ENCODE measurements at places on chromosomes 1 and 21.
A peak's percentile ranks its signal among the peaks of the same experiment; 100 is the strongest.

DNA sequence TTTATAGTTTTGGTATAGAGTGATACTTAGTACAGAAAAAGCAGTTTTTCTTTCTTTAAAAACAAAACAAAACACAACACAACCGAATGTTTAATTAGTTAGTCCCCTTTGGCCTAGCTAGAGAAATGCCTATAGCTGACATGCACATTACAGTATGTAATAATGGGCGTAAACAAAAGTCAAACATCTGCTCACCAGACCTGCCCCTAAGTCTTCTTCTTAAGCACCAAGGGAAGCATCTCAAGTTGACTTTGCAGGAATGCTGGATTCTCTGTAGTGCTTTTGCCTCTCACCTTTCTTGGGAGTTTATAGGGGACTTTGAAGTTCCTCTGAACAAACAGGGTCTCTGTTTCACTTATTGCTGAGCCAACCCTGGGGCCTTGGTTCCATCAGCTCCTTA lies 143.7 kb downstream of the TM2D1 start:
- no peak for DNase-seq

- DNase-seq: no peak
These were observed 26.1 kb downstream of the IQGAP3 start for GRCh38 chr1:156546267-156546666.

DNA sequence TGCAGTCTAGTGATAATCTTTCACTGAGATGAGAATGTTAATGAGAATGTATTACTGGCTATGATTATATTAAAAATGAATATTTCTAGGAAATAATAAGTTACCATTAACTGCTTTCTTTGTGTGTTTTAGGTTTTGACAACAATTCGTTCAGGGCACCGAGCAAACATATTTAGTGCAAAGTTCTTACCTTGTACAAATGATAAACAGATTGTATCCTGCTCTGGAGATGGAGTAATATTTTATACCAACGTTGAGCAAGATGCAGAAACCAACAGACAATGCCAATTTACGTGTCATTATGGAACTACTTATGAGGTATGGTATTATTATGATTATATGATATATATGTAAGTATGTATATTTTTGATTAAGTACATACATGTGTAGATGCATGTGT lies 37.8 kb upstream of the MPC2 start:
- no peak for DNase-seq

DNA sequence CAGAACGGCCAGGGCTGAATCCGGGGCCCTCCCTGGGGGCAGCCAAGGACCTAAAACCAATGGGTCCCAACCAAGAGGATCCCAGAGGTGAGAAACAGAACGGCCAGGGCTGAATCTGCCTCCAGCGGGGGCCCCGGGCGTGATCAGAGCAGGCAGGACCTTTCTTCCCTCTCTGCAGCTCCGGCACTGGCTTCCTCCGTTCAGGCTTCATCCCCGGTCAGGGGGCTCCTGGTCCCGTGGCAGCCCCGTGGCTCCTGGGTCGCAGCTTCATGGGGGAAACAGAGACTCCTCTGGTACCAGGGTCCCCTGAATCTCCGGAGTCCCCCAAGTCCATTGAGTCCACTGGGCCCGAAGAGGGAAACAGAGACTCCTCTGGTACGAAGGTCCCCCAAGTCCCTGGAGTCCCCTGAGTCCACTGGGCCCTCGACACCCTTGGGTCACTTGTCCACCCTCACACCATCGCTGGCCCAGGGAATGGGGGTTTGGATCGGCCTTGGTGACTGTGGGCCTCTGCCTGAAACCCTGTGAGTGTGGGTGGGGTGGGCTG lies 60.1 kb downstream of the PRKCZ start:
- no peak for DNase-seq

GRCh38 chr21:18588001-18588662 lies 184.5 kb upstream of the TMPRSS15 start:
- no peak for DNase-seq

- no peak for DNase-seq
These were observed 45.3 kb downstream of the PUM1 start for GRCh38 chr1:31020007-31020790.

- no peak for DNase-seq
These were observed 47.7 kb downstream of the UTP25 start for GRCh38 chr1:209875515-209875914.

DNA sequence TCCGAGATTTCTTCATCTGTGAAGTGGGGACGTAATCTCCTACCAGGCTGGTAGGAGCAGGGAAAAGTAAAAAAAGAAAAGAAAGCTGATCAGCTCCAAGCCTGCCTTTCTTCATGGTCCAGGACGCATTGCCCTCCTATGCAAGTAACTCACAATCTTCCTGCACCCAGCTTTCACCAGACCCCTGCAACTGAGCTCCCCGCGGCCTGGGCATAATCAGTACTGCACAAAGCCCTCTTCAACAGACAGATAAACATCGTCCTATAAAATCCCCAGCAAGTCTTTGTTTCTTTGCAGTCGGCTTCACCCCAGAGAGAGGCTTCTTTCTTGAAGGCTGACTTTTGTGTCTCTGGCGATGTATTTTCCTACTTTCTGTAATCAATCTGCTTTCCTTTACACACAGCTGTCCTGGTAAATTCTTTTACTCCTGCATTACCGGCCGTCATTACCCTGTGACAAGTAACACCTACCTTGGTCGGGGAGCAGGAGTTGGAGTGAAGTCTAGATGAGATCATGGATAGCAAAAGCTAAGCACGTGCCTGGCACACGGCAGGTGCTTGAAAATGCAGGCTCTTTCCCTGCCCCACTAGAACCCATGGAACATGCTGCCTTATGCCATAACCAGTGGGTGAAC lies 8.3 kb downstream of the PADI1 start:
- no peak for DNase-seq

DNA sequence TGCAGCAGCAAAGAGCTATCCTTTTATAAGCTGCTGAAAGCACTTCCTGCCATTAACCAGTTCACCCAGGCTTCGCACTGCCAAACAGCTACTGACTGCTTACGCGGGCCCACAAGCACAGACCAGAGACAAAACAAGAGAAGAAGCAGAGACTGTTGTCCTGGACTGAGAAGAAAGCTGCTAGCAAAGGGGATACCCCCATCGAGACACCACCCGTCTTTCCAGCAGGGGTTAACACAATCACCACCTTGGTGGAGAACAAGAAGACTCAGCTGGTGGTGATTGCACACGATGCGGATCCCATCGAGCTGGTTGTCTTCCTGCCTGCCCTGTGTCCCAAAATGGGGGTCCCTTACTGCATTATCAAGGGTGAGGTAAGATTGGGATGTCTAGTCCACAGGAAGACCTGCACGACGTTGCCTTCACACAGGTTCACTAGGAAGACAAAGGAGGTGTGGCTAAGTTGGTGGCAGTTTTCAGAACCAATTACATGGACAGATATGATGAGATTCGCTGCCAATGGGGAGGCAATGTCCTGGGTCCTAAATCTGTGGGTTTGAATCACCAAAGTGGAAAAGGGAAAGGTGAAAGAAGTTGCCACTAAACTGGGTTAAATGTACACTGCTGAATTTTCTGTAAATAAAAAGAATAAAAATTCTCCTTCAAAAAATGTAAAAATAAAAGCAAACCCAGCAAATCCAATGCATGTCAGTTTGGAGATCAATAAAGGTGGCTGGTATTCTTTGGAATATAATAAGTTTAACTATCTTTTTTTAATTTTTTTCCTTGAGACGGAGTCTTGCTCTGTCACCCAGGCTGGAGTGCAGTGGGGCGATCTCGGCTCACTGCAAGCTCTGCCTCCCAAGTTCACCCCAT lies 1.2 kb downstream of the FMO5 start:
- no peak for DNase-seq

GRCh38 chr1:32032275-32032615 lies 18.6 kb downstream of the KHDRBS1 start:
- DNase-seq: no peak

DNA sequence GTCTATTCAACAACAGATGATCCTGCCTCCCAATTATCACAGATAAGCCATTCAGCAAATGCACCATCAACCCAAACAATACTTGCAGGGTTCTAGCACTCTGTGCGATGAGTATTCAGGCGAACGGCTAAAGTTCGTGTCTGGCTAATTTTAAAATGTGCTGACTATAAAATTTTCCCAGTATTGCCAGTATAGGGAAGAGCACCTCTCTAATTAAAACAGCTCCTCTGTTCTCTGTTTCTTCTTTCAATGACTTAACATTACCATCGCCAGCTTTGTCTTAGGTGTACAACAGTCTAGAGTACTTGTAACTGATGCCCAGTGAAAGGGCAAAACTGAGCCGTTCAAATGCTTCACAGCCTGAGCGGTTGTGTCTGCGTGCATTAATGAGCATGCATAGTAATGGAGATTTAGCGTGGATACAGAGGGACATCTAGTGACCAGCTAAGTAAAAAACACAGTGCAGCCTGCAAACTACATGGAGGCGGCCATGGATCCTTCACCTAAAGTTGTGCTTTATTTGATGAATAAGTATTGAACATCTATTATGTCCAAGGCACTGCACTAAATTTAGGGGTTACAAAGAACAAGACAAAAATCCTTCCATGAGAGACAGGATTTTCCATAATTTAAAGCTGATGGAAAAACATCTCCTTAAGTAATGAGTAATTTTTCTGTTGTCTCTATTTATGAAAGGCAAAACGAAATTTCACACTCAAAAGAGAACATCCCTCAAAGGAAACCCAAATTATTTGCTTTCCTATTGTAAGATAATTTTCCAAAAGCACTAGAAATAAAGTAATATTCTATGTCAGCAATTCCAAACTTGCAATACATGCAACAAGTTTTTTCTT lies 120.0 kb downstream of the SETD4 start:
- no peak for DNase-seq

GRCh38 chr1:21898326-21899200 lies 38.5 kb downstream of the HSPG2 start:
- DNase-seq: no peak

- no peak for DNase-seq
These were observed 176.1 kb upstream of the TMEM51 start for GRCh38 chr1:14977338-14977931.

- DNase-seq: peak; percentile 37
These were observed 741 bp downstream of the DUSP10 start for GRCh38 chr1:221740993-221741702.

GRCh38 chr1:194369060-194369459 lies 1182.6 kb upstream of the B3GALT2 start:
- DNase-seq: no peak

DNA sequence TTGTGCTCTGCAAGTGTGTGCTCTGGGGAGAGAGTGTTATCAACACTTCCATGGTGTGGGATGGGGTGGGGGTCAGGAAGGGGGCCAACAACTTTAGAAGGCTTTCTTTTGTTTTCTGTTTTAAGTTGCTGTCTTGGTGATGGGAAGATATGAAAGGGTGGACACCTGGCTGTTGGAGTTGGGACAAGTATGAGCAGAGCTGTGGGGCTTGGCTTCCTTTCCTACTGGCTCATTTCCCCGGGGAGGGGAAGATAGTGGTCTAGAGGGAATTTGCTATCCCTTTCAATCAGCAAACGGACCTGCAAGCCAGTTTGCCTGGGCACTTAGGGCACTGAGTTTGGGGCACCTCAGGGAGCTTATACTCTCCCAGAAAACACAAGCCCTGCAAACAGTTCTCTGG lies 19.2 kb downstream of the IER5 start:
- no peak for DNase-seq

DNA sequence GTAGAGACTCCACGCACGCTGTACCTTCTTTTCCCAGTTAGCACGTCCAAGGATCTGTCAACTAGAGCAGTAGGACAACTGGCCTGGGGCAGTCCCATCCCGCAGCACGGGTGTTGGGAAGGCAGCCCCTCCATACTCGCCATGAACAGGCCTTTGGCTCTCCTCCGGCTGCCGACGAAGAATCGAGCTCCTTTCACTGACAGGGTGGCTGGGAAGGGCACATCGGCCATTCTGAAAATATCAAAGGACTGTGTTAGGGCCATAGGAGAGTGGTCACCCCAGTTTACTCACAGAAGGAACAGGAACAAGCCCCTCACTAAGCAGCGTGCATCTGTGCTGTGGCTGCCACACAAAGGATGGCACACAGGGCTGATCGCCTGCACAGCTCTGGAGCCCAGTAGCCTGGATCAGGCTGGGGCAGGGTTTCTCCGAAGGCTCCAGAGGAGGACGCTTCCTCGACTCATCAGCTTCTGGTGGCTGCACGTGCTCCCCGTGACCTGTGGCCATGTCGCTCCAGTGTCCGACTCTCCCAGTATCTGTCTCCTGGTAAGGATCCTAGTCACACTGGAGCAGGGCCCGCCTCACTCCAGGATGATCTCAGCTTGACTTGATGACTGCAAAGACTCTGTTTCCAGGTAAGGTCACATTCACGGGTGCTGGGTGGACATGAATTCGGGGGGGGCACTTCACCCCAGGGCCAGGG lies 8.9 kb downstream of the KRTAP10-1 start:
- DNase-seq: no peak

- no peak for DNase-seq
These were observed 43.2 kb downstream of the GJA5 start for GRCh38 chr1:147717051-147717705.

- DNase-seq: no peak
These were observed 32.2 kb downstream of the ST6GALNAC3 start for GRCh38 chr1:76106719-76107235.

DNA sequence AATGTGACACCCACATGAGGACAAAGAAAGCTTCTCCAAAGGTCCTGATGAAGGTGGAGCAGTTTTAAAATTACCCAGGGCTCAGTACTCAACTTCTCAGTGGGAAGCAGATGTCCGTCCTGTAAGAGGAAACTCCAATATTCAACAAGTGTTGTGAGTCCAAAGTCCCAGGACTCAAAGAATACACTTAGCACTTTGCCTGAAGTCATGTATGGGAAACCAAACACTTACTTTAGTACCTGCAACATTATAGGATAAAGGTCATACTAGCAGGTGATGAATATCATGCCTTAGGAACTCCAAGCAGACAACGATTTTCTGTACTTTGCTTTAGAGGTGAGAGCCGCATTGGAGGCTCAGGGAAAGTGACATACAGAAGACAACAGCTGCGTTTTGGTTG lies 37.2 kb upstream of the ST6GALNAC3 start:
- no peak for DNase-seq

DNA sequence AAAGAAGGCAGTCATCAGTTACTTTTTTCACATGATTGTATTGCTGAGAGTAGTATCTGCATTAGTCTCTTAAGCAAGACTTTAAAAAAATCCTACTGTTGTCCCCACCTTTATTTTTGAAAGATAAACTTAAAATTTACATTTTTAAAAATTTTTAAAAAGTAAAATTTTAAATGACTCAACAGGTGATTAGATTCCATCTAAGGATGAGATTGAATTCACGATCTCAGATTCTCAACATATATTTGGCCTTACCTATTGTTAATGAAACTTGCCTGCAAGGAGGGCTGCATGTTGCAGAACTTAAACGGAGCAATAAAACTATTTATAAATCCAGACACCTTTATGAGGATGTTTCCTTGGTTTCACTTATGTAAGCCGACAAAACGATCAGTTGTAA lies 75.2 kb downstream of the OLFML2B start:
- DNase-seq: no peak

GRCh38 chr1:196433000-196433399 lies 175.2 kb downstream of the KCNT2 start:
- no peak for DNase-seq

DNA sequence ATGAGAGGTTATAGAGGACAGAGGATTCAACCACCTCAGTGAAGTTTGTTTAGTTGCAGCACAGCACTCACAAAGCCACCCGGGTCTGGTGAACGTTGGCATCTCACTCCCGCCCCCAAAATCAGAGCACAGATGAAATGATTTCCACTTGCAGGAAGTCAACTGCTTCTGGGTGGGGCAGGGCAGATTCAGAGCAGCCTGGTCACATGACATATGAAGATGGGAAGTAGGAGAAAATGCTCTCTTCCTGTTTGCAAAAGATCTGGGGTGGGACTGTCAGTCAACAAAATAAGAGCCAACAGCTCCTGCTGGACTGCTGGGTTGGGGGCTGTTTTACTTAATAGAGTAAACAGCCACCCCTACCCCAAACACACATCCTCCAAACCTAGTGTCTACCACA lies 43.2 kb downstream of the LRRC71 start:
- peak; percentile 49 for DNase-seq

- DNase-seq: no peak
These were observed 142.6 kb downstream of the KAZN start for GRCh38 chr1:14741082-14741481.

Measured in stimulated activated CD4-positive, alpha-beta T cell treated with anti-CD3 and anti-CD28 coated beads, Interleukin-15, amount 100 ng/mL, for 24 hours (primary cell).